ENCODE measurements at places on chromosomes 2 and 18.

GRCh38 chr2:205748639-205749038 lies 66.3 kb downstream of the NRP2 start:
- no peak for DNase-seq

DNA sequence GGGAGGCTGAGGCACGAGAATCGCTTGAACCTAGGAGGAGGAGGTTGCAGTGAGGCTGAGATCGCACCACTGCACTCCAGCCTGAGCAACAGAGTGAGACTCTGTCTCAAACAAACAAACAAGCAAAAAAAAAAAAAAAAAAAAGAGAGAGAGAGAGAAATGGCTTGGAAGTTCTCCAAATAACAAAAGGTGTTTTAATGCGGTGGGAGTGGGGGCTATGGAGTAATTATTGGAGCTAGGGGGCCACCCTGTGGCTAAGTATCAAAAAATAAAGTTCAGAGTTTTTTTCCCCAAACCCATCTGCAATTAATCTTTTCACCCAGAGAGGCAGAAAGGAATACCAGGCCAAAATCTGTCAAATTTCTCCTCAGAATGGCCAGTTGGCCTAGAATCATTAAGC lies 23.0 kb upstream of the CEP68 start:
- no peak for DNase-seq

GRCh38 chr2:75087736-75088135 lies 111.6 kb downstream of the TACR1 start:
- no peak for DNase-seq

DNA sequence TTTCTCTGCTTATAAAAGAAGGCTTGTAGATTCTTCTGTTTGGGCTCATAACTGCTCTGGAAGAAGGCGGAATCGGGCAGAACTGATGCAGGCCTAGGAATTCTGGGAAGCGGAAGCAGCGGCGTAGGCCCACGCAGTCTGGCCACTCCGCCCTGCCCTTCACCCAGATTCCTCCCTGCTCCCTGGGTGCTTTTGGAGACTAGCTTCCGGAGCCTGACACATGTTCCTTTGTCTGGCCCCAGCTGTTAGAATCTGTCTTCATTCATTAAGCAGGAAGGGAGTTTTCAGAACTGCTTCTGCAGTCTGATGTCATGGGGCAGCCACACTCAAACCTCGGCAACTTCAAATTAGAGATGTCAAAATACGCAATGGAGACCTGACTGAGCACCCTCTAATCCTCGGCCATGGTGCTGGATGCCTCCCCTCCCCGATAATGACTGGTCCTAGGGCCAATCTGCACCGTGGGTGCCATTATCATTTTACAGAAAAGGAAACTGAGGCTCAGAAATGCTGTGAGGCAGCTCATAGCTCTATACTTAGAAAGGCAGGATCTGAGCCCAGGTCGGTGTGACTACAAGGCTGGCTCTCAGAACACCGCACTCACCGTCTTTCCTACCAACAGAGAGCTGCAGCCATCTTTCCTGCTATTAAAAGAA lies 275.7 kb downstream of the MYCN start:
- no peak for DNase-seq

- no peak for DNase-seq
Measured at GRCh38 chr18:8107426-8107825, 501.8 kb upstream of the RAB12 start.

DNA sequence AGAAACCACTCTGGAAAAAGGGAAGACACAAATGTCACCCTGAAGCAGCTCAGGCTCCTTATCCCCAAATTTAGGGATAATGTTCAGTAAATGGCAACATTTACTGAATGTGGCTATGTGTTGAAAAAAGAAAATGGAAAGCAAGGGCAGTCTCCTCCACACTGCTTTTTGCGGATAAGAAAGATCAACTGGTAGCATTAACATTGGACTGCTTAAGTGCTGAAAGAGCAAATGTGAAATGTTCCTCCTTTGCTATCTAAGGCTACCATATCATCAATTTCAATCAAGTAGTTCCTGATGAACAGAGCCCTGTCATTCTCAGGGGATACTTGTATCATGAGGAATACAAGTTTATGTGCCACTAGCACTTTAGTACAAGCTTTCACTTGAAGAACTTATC lies 12.5 kb downstream of the FBXO11 start:
- DNase-seq: no peak

DNA sequence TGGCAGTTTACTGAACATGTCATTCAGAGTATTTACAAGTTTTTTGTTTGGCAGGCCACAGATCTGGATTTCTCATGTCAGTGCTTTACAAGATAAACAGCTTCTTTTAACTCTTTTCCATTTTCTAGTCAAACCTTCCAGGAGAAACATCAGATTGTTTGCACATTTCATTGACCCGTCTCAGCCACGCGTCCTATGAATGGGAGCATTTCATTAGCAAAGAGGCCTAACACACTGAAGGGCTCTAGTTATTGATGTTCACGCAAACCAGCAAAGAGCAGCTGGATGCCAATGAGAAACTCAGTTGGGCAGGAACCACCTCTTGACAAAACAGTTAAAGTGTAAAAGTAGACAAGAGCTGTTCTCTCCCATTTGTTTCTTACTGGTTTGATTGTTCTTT lies 29.2 kb upstream of the MFF start:
- DNase-seq: no peak

DNA sequence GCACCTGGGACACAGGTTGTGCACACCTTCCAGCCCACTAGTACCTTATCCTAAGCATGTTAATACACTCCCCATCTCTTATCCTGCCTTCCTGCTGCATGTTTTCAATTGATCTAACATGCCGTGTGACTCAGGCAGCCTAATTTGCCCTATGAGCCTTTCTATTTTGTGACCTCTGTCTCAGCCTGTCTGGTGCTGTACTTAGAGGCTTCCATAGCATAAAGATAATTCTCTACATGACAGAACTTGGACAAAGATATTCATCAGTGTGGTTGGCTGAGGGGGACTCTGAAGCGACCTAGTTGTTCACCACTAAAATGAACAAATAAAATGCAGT lies 8.6 kb upstream of the TMEM37 start:
- no peak for DNase-seq

- no peak for DNase-seq
Measured at GRCh38 chr18:6557770-6558248, 143.1 kb upstream of the L3MBTL4 start.

GRCh38 chr2:21269382-21269781 lies 145.6 kb downstream of the TDRD15 start:
- DNase-seq: no peak

- no peak for DNase-seq
Measured at GRCh38 chr2:201357221-201357620, at the start of gene FLACC1. TSS of gene FLACC1 (minus strand) at chr2:201357345. CDS start at chr2:201351404, 5,941 bp downstream.

DNA sequence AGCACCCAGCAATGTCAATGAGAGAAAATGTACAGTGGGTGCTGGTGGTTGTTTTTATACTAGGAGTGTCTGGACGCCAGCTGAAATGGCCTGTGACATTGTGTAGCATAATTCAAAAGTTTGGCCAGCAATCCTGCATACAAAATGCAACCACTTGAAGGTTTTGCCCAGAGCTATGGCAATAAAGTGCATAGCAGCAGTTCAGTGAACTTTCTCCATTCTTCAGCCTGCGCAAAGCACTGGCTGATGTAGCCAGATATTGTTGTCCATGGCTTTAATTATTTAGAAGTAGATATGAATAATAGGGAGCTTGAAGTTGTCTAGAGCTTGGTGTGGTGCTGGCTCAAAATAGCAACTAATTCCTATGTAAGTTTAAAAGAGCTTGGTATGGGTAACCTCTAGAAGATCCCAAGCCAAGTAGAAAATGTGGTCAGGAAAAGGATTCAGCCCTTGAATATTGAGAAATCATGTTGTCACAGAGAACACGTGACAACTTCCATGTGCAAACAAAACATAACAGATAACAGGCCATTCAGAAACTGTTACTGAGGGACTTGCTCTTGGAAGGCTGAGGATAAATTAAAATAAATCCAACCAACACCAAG lies 33.3 kb upstream of the PGAP1 start:
- no peak for DNase-seq

- no peak for DNase-seq
Measured at GRCh38 chr2:129004940-129005490, 686.3 kb upstream of the HS6ST1 start.

DNA sequence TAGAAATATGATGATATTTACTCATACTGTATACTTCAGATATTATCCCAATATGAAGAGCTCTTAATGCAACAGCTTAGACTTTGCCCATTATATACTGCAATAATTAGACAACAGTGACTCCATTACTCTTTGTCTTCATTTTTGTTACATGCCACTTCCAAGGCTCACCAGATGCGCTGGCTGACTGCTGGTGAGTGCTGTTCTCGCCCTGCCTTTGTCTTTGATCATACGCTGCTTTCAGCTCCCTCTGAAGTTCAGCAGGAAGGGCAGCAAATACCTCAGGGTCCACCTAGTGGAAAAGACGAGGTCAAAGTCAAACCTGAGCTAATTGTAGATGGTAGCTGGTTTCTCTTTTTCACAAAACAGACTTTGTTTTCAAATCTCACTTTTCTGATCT lies 66.3 kb downstream of the EIF5B start:
- no peak for DNase-seq

- no peak for DNase-seq
Measured at GRCh38 chr2:228599297-228599696, 417.8 kb upstream of the SPHKAP start.

- no peak for DNase-seq
Measured at GRCh38 chr2:223032187-223033142, 19.5 kb upstream of the KCNE4 start.

DNA sequence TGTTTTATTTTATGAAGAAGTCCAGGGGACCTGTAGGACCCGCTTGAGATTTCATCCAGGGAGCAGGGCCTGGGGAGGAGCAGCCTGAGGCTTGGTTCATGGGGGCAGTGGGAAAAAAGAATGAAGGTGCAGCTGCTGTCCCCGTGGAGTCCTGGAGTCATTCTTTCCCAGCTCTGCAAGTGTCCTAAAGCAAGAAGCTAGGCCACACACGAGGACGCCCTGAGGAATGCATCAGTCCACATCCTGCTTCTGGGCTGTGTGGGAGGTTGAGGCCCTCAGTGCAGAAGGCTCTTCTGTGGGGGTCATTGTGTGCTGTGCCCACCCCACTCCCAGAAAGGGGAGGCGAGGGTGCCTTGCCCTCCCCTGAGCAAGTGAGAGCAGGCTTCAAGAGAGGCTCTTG lies 179.9 kb upstream of the HS6ST1 start:
- no peak for DNase-seq

DNA sequence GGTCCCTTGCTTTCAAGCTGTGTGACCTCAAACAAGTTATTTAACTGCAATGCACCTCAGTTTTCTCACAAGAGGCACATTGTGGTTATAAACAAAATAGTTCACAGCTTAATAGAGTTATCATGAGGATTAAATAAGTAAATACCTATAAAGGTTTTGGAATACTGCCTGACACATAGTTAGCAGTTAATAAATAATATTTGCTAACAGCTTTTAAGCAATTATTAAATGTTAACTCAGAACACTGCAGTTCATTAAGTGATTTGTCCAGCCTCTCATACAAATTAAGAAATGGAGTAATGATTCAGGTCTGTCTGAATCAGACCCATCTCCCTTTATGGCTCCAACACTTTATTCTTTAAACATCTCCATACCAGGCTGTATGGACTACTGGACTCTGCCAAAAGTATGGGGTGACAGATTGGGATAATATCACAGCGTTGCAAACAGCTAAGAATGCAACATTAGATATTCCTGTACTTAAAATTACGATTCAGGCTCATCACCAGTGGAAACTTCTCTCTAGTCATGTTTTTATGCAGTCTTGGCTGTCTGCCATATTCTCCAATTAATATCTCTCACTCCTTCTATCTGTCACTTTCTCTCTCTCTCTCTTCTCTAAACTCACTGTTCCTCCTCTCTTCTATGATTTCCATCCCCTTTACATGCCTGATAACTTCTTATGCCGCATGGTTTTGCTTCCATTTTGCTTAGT lies 370.6 kb upstream of the UBE2E3 start:
- no peak for DNase-seq

DNA sequence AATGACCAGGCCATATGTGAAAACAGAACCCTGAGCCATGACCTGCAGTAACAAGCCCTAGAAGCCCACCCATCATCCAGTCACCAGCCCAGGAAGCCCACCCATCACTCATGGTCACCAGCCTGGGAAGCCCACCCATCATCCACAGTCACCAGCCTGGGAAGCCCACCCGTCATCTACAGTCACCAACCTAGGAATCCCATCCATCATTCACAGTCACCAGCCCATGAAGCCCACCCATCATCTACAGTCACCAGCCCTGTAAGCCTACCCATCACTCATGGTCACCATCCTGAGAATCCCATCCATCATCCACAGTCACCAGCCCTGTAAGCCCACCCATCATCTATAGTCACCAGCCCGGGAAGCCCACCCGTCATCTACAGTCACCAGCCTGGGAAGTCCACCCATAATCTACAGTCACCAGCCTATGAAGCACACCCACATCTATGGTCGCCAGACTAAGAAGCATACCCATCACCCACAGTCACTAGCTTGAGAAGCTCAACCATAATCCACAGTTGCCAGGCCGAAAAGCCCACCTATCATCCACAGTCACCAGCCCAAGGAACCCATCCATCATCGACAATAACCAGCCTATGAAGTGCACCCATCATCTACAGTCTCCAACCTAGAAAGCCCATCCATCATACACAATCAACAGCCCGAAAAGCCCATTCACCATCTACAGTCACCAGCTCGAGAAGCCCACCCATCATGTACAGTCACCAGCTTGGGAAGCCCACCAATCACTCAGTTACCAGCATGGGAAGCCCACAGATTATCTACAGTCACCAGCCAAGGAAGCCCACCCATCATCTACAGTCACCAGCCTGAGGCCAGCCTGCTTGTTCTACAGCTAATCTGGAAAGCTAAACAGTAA lies 91.9 kb downstream of the TWIST2 start:
- DNase-seq: no peak

DNA sequence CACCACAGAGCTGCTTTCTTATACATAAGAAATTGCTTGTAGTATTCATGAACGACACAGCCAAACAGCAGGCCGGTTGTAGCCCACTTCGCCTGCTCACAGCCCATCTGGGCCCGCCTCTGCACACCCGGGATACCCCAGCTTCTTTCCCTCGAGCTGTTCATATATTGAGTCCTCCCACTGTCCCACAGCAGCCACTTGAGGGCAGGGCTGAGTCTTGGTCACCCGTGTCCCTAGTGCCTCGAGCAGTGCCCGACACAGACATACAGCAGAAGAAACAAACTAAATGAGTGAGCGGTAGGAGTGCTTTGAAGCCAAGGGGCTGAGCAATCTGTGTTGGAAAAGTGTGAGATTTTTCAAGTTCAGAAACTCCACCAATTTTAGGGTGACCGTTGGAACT lies 251.4 kb downstream of the KLHL29 start:
- no peak for DNase-seq

GRCh38 chr18:35983818-35984217 lies 11.3 kb downstream of the RMP24 start:
- no peak for DNase-seq

GRCh38 chr2:236242057-236242495 lies 22.1 kb downstream of the ASB18 start:
- no peak for DNase-seq

GRCh38 chr2:42965196-42965595 lies 172.8 kb upstream of the HAAO start:
- DNase-seq: no peak

GRCh38 chr2:139721411-139721995 lies 941.3 kb upstream of the NXPH2 start:
- DNase-seq: no peak
